CD4-positive, alpha-beta T cell (primary cell): ENCODE measurements at places on chromosomes 6 and 20. TPM values are rescaled to one million over a fixed set of nuclear protein-coding genes. Genes with fewer than 3 reads are reported as not detected.

DNA sequence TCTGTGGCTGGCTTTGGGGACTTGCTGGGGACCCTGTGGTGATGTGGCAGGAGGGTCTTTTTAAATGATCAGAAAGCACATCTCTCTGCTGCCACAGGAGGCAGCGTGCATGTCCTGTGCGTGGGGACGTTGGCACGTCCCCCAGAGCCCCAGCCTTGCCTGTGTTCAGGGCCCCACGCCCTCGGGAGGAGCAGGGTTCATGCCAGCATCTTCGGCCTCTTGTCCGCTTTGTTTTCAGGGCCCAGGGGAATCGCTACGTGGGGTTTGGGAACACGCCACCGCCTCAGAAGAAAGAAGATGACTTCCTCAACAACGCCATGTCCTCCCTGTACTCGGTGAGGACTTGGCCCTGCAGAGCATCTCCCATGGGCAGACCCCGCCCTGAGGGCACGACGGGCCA, 6.0 kb downstream of the ARFGAP1 start:
- H3K27me3 ChIP-seq = no peaks in the 10 kb centered on the region
- H3K4me1 ChIP-seq = peaks cover 18% of the 10 kb centered on the region
- no peak for DNase-seq
- H3K27ac ChIP-seq = no peak overlapping the region
- no peak overlapping the region for H3K4me3 ChIP-seq

- H3K4me1 ChIP-seq = peaks cover 21% of the 10 kb centered on the region
- DNase-seq = no peak
- H3K4me3 ChIP-seq = no peak overlapping the region
- no peaks in the 10 kb centered on the region for H3K27me3 ChIP-seq
- H3K36me3 ChIP-seq = peaks cover 94% of the 10 kb centered on the region
These were observed 24.1 kb downstream of the NCOA5 start for GRCh38 chr20:46065691-46066090.

- no peaks in the 10 kb centered on the region for H3K27me3 ChIP-seq
- no peak overlapping the region for H3K27ac ChIP-seq
- H3K36me3 ChIP-seq = no peaks in the 10 kb centered on the region
- no peak overlapping the region for H3K4me3 ChIP-seq
- no peaks in the 10 kb centered on the region for H3K4me1 ChIP-seq
These were observed 236.0 kb upstream of the STXBP5 start for GRCh38 chr6:146968041-146968760.

- DNase-seq = no peak
- H3K27me3 ChIP-seq = no peaks in the 10 kb centered on the region
- peak overlapping the region; percentile 17 for H3K4me3 ChIP-seq
- no peak overlapping the region for H3K27ac ChIP-seq
These were observed 191.8 kb upstream of the RREB1 start for GRCh38 chr6:6915813-6916547.

DNA sequence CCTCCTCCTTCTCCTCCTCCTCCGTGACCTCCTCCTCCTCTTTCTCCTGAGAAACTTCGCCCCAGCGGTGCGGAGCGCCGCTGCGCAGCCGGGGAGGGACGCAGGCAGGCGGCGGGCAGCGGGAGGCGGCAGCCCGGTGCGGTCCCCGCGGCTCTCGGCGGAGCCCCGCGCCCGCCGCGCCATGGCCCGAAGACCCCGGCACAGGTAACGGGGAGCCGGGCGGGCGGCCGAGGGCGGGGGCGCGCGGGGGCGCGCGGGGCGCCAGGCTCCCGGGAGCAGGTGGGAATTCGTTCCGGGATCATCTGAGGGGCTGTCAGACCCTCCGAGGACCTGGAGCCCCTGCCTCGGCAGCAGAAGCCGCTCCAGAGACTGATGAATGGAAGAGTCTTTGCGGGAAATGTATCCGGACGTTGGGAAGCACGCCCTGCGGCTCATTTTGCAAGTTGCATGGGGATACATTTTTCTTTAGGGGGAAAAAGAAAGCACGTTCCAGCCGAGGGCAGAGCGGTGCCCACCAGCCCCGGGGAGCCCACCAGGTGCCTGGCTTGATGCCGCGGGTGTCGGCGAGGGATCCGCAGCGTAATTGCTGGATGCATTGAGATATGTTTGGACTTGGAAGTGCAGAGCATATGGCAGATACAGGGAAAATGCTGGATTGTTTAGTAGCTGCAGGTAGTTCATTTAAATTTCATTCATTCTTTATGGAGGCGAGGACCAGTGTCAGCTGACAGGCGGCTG, 394 bp downstream of the MYB start:
- no peaks in the 10 kb centered on the region for H3K36me3 ChIP-seq
- DNase-seq = peak; percentile 36
- peaks cover 26% of the 10 kb centered on the region for H3K4me1 ChIP-seq

- no peak overlapping the region for H3K27ac ChIP-seq
- DNase-seq = no peak
- H3K27me3 ChIP-seq = peaks cover 5% of the 10 kb centered on the region
- H3K36me3 ChIP-seq = no peaks in the 10 kb centered on the region
- no peak overlapping the region for H3K4me3 ChIP-seq
These were observed 67.3 kb downstream of the NPEPL1 start for GRCh38 chr20:58759947-58760346.

DNA sequence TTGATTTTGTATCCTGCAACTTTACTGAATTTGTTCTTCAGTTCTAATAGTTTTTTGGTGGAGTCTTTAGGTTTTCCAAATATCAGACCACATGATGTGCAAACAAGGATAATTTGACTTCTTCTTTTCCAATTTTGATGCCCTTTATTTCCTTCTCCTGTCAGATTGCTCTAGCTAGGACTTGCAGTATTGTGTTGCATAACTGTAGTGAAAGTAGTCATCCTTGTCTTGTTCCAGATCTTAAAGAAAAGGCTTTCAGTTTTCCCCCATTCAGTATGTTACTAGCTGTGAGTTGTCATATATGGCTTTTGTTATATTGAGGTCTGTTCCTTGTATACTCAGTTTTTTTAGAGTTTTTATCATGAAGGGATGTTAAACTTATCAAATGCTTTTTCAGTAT, 4.6 kb downstream of the MICB start:
- no peak overlapping the region for H3K27ac ChIP-seq
- no peak for DNase-seq
- H3K4me3 ChIP-seq = no peak overlapping the region
- peaks cover 29% of the 10 kb centered on the region for H3K36me3 ChIP-seq

GRCh38 chr6:82525775-82526495, 162.3 kb downstream of the TPBG start:
- H3K36me3 ChIP-seq = no peaks in the 10 kb centered on the region
- DNase-seq = no peak
- no peaks in the 10 kb centered on the region for H3K27me3 ChIP-seq
- H3K4me3 ChIP-seq = no peak overlapping the region
- no peaks in the 10 kb centered on the region for H3K4me1 ChIP-seq

GRCh38 chr20:56762829-56763228, 133.7 kb downstream of the TFAP2C start:
- no peaks in the 10 kb centered on the region for H3K27me3 ChIP-seq
- H3K36me3 ChIP-seq = no peaks in the 10 kb centered on the region
- no peak overlapping the region for H3K4me3 ChIP-seq
- no peak for DNase-seq
- no peak overlapping the region for H3K27ac ChIP-seq
- no peaks in the 10 kb centered on the region for H3K4me1 ChIP-seq

DNA sequence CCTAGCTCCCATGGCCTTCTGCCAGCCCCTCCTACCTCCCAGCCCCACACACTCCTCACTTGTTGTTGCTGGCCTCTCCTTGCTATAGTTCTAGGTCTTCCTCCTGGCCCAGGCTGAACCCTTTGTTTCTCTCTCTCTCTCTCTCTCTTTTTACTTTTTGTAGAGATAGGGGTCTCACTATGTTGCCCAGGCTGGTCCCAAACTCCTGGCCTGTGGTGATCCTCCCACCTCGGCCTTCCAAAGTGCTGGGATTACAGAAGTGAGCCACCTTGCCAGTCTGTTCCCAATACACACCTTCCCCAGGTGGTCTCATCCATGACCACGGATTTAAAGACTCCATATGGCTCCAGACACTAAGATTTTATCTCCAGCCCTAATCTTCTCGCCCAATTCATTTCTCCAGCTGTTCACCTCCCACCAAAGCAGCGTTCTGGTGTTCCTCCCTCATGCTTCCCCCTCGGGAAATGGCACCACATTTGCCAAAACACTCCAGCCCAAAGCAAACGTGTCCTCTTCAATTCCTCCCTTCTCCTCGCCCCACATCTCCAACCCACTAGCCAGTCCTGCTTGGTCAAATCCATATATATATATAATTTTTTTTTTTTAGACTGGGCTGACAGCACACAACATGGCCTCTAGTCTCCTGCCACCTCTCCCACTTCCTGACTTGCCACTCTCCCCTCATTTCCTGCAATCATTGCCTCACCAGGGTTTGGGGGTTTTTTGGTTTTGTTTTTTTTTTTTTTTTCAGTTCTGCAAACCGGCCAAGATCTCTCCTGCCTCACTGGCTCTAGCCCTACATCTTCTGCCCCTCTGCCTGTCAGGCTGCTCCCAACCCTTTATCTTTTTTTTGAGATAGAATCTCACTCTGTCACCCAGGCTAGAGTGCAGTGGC, 104.4 kb downstream of the NCR2 start:
- H3K27ac ChIP-seq = no peak overlapping the region
- H3K36me3 ChIP-seq = no peaks in the 10 kb centered on the region
- H3K4me1 ChIP-seq = peaks cover 49% of the 10 kb centered on the region
- H3K27me3 ChIP-seq = peaks cover 6% of the 10 kb centered on the region
- no peak for DNase-seq
- H3K4me3 ChIP-seq = no peak overlapping the region

GRCh38 chr6:43089874-43090558, 13.9 kb downstream of the PTK7 start:
- H3K27me3 ChIP-seq = no peaks in the 10 kb centered on the region
- H3K4me1 ChIP-seq = no peaks in the 10 kb centered on the region
- no peak for DNase-seq
- H3K36me3 ChIP-seq = no peaks in the 10 kb centered on the region
- H3K27ac ChIP-seq = no peak overlapping the region
- no peak overlapping the region for H3K4me3 ChIP-seq

GRCh38 chr6:168122011-168122410, 43.0 kb upstream of the FRMD1 start:
- H3K27me3 ChIP-seq = no peaks in the 10 kb centered on the region
- H3K4me1 ChIP-seq = no peaks in the 10 kb centered on the region
- H3K4me3 ChIP-seq = no peak overlapping the region
- no peak overlapping the region for H3K27ac ChIP-seq

GRCh38 chr20:38864662-38865061, 59.2 kb downstream of the PPP1R16B start:
- peaks cover 53% of the 10 kb centered on the region for H3K4me1 ChIP-seq
- DNase-seq = peak; percentile 64
- no peaks in the 10 kb centered on the region for H3K27me3 ChIP-seq
- no peak overlapping the region for H3K4me3 ChIP-seq
- H3K36me3 ChIP-seq = peaks cover 16% of the 10 kb centered on the region

DNA sequence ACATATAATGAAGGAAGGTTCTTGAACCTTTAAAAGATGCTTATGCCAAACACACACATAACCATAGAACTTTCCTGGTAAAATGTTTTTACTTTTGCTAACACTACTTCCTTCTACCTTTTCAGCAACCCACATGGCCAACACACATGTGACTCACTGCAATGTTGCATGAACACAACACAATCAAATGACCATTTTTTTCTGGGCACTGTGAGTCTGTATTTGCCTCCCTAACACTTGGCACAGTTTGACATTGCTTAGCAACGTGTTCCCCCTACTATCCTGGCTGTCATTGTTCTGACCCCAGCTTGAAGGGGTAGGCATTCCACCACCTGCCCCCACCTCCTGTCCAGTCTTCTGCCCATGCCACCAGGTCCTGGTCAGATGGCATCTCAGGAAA, 204.8 kb upstream of the PRND start:
- no peak overlapping the region for H3K4me3 ChIP-seq
- no peak for DNase-seq
- no peaks in the 10 kb centered on the region for H3K4me1 ChIP-seq

- no peaks in the 10 kb centered on the region for H3K27me3 ChIP-seq
- no peak for DNase-seq
- H3K4me3 ChIP-seq = no peak overlapping the region
- no peaks in the 10 kb centered on the region for H3K4me1 ChIP-seq
- H3K27ac ChIP-seq = no peak overlapping the region
- no peaks in the 10 kb centered on the region for H3K36me3 ChIP-seq
These were observed 241.8 kb downstream of the CDH4 start for GRCh38 chr20:61493798-61494305.

DNA sequence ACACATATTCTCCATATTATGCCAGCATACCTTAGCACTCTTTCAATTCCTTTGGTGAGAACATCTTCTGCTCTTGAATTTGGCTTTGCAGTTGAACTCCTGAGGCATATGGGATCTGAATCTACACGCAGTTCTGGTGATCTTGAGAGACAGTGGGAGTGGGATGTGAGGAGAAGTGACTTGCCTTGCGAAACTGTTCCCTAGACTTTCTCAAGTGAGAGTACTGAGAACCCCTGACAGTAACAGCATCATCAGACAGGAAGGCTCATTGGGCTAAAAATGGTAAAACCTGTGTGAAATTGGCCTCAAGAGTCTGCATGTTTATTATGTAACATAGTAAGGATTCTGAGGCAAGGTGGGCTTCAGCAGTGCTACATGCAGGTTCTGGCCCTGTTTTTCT, 49.1 kb upstream of the CEP85L start:
- H3K4me1 ChIP-seq = peaks cover 26% of the 10 kb centered on the region
- peaks cover 21% of the 10 kb centered on the region for H3K36me3 ChIP-seq
- DNase-seq = no peak
- no peaks in the 10 kb centered on the region for H3K27me3 ChIP-seq

The GLP1R gene
- total RNA-seq = not detected

The SLC22A2 gene
- total RNA-seq = not detected

The FLRT3 gene
- not detected for total RNA-seq

The PSMB9 gene
- total RNA-seq = 38.4 TPM

The RAD21L1 gene
- not detected for total RNA-seq
